OCI-M1 (cell line): ENCODE measurements at places on chromosomes 3 and 15.

GRCh38 chr15:57224664-57225063 is 151.6 kb upstream of the CGNL1 start:
- DNase-seq, result peak; percentile 34

- DNase-seq, result no peak
Observed at GRCh38 chr15:99929266-99929665, 196.0 kb upstream of the LYSMD4 start.

- peak; percentile 86 for DNase-seq
Observed at GRCh38 chr3:18027161-18027939, 284.9 kb upstream of the TBC1D5 start.

DNA sequence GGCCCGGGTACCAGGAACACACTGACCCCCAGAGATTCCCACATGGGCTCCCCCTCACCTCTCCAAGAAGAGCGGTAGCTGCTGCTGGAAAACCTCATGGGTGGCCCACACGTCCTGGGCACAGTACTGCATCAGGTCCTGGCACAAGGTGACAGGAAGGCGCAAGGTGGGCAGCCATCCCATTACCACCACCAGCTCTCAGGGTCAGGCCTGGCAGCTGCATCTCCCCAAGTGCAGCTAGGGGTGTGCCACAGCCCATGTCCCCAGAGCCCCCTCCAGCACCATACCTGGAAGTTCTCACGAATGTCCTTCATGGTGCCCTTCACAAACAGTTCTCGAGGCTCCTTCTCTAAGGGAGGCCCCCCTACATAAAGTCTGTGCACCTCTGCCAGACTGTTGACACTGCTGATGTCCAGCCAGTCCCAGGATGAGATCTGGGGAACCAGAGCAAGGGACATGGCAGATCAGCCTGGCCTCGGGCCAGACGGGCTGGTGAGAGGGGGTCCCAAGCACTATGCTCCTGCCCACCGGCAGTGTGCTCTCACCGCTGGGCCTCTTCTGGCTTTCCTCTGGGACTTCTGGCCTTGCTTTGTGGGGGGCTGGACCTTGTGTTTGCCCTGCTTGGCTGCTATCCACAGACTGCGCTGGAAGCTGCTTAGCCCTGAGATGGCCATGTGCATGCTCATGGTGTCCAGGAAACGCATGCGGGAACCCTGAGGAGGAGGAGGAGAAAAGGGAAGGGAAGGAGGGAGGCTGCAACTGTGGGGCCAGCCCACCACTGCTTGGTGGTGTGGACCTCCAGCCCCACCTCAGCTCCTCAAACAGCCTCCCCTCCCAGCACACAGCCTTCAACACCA is 6.0 kb downstream of the POLG start:
- DNase-seq, result no peak

DNA sequence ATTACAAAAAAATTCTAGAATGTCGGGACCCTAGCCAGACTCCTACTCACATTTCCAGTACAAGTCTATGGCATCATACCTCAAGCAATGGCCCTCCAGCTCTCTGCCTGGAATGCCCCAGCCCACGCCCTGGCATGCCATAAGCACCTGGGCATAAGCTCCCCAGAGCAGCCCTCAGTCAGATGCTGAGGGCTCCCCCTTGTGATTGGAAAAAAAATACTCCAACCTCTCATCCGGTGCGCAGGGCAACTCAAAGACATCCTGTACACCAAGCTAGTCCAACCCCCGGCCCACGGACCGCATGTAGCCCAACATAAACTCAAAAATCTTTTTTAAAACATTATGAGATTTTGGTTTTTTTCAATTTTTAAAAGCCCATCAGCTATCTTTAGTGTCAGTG is 115.4 kb downstream of the NEK10 start:
- DNase-seq, result peak; percentile 53

DNA sequence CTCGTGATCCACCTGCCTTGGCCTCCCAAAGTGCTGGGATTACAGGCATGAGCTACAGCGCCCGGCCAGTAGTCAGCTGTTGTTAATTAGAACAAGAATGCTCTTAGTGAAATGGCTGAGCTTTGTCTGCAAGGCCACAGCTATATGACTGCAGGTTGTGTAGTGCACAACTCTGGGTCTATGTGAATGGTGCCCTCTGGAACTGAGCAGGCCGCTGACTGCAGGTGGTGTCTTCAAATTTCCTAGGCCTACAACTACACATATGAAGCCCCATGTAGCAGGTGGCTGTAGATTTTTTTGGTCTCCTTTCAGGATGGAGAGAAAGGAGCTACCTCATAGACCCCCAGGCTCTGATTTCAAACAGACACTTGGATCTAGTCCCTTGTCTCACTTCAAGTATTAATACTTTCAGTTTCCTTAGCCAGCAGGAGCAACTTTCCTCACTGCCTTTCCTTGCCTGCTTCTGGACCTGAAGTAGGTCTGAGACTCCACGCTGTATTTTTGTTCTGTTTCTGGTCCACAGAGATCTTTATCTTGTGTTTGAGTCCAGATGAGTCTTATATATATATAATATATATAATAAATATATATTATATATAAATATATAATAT is 86.9 kb downstream of the C3orf80 start:
- DNase-seq, result no peak

- DNase-seq, result no peak
Observed at GRCh38 chr3:13528217-13528867, 20.6 kb upstream of the FBLN2 start.

DNA sequence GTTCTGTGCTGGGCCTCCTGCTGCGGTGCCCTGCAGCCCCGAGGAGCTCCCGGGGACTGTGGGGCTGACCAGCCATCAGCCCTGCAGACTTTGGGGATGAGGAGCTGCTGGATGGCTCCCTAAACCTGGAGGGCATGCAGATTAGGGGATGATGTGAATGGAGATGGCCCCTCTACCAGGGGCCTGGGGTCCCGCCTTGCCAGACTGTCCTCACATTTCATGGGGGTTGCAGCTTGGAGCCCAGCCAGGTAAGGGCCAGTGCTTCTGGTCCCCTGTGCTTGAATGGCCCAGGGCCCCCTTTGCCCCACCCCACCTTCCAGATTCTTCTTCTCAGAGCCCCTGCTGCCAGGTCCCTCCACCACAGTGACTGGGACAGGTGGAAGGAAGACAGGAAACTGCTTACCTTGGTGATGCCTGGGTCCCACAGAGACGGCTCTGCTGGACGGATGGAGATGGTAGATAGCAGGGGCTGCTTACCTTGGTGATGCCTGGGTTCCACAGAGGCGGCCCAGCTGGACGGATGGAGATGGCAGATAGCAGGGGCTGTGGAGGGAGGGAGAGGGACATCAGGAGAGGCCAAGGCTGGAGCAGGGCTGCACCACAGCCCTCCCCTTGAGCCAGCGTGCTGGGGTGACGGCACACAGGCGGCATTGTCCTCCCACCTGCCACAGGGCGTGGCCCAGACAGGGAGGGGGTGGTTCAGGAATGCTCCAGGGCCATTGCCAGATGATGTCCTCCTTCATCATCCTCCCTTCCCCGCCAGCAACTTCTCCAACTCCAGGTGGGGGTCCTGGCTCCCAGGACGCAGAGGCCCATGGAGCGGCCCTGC is at the start of gene SPTBN5:
Gene SPTBN5 (minus strand): TSS at position 632 of the 829 bp plus-strand sequence. CDS start 556 bp downstream, at position 76.
- DNase-seq, result no peak

DNA sequence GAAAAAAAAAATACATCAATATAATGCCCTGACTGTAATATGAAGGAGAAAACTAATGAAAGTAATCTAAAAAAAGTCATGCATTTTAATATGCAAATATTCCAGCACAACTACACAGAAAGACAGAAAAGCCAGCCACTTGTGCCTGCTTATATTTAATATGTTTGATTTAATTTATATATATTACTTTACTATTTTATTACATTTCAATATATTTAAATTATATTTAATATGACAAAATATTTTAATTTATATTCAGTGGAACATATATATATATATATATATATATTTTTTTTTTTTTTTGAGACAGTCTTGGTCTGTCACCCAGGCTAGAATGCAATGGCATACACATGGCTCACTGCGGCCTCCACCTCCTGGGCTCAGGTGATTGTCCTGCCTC is 14.1 kb upstream of the SAMD7 start:
- DNase-seq, result no peak

DNA sequence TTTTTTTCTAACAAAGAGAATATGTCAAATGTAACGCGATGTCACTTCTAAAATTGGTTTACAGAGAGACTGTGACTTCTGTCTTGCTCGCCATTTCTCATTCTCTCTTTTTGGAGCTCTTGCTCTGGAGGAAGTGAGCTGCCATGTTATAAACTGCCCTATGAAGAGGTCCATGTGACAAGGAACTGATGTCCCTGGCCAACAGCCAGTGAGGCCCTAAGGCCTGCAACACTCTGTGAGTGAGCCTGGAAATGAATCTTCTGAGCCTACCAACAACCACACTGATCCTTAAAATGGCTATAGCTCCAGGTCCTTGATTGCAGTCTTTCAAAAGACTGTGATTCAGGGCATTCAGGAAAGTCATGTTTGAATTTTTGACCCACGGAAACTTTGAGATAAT is 49.9 kb downstream of the NMD3 start:
- DNase-seq, result no peak

DNA sequence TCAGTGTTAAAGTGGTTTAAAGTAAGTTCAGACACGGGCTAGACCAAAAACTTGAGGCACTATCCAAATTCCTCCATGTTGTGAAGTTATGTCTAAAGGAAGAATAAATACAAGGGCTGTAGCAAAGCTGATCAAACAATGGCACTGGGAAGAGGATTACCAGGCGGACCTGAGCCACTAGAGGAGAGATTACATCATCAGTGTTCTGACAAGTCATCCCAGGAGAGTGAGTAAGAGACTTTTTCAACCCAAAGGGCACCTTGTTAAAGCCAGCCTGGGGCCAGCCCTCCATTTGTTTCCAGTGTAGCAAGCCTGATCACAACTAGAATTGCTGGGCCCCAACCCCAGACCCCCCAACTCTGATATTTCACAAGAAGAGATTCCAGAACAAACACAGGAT is 166.9 kb downstream of the DCLK3 start:
- peak; percentile 45 for DNase-seq

- DNase-seq, result no peak
Observed at GRCh38 chr3:107028086-107028485, 349.2 kb upstream of the CCDC54 start.

DNA sequence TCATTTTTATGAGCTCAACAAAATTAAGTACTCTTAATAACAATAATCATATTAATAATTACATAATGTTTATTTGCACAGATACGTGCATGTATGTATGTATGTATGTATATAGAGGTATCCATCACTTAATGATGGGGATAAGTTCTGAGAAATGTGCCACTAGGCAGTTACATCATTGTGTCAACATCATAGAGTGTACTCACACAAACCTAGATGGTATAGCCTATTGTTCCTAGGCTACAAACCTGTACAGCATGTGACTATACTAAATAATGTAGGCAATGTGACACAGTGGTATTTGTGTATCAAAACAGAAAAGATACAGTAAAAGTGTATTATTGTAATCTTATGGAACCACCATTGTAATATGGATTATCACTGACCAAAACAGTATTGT is 874.7 kb upstream of the GBE1 start:
- DNase-seq, result no peak

- DNase-seq, result no peak
Observed at GRCh38 chr15:99210334-99210733, 39.0 kb downstream of the TTC23 start.

DNA sequence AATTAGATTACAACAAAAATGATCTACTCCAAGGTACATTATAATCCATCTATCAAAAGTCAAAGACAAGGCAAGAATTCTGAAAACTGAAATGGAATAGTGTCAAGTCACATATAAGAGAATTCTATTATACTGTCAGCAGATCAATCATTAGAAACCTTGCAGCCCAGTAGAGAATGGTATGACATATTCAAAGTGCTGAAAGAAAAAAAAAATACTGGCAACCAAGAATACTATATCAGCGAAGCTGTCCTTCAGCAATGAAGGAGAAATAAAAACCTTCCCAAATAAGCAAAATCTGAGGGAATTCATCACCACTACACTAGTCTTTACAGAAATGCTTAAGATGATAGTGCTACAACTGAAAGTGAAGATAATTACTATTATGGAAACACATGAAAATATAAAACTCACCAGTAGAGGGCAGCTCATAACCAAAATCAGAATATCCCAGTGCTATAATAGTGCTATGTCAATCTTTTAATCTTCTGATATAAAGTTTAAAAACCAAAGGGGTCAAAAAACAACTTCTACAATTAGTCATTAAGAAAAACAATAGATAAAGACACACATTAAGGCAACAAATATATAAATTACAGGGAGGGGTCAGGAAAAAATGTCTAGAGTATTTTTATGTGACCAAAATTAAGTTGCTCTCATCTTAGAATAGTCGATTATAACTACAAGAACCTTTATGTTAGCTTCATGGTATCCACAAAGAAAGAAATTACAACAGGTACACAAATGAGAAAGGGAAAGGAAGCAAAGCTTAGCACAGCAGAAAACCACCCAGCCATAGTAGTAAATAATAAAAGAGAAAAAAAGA is 190.7 kb upstream of the CNTN6 start:
- peak; percentile 69 for DNase-seq

DNA sequence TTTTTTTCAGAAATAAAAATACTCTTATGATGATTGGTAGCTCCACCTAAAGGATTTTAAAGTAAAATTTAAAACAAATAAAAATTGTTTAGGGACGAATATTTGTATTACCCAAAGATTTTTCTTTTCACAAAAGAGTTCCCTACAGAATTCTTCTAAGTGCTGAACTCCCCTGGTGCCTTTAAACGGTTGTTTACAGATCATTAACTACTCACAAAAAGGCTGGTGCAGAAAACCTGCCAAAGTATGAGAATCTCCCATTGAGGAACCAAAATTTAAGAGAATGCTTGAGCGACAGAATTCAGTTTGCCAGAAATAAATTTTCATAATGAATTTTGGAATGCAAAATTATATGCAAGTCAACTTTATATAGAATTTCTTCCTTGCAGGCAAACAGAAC is 497.8 kb upstream of the NR2F2 start:
- DNase-seq, result no peak

DNA sequence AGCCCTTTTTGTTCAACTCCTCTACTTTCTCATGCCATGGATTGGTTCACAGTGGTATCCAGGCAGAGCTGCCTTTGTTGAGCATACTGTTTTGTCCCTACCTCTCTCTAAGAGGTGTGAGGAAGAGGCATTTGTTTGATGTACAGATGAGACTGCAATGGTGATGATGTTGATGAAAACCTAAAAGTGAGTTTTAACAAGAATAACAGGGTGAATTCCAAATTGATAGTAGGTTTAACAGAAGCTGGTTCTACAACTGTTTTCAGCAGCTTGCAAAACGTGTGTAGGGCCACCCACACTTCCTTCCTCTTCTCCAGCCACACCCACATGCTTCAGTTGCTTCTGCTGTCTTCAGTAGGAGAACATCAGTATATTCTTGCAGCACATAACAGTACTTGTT is 10.2 kb downstream of the SNRK start:
- peak; percentile 65 for DNase-seq

GRCh38 chr15:69843276-69843899 is 254.3 kb downstream of the TLE3 start:
- no peak for DNase-seq

DNA sequence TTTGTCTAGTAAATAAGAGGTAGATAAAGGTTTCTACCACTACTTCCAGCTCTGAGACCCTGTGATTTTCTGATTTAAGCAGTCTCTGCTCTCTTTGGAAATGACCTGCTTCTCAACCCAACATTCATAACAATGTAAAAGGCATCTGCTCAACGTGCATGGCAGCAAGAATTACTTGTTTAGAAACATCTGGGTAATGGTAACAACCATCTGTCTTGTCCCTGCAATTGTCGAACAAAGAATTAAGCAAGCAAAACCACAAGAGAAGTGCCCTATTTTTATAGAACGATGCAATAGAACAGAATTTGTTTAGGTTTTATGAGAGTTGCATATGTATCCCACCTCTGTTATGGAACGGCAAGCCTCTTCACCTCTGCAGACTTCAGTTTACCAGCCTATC is 7.1 kb upstream of the FSIP1 start:
- DNase-seq, result no peak
